ENCODE measurements at places on chromosomes 3 and 15.

DNA sequence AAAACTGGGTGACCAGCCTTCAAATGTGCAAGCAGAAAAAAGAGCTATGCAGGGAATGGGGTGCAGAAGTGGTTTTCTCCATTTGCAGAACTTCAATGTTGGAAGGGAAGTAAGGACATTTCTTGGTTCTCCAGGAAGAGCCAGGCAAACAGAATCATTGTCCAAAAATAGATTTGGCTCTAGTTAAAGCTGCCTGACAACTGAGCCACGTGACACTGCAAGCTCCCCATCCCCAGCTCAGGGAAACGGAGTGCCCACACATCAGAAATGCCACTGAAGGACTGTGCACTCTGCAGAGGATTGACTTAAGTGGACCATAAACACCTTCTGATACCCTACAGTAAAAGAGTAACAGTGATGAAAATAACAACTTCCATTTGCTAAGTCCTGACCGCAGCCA lies 195.6 kb upstream of the NSMCE3 start:
- DNase-seq: no peak

DNA sequence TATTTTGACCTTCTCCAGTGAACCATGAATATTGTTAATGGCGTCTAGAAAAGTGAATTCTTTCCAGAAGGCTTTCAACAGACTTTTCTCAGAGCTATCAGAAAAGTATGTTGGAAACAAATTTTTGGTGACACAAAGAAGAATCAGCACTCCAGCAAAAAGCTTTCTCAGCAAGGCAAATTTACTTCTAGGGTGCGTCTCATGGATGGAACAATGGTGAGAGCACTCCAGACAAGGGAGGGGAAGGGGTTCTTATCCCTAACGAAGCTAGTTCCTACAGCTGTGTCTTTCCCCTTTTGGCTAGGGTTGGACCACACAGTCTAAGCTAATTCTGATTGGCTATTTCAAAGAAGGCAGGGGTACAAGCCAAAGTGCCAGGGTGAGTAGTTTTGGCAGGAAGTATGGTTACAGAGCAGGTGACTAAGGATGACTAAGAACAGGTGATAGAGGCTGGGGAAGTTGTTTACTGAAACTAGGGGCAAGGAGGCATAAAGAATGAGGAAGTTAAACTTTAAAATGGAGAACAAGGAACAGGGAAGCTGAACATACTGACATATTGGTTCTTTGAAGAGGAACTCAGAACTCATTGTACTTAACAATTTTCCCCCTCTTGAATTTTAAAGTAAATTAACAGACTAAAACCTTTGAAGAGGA lies 959.8 kb downstream of the NAALADL2 start:
- DNase-seq: no peak

GRCh38 chr15:55715355-55716076 lies 27.4 kb downstream of the PRTG start:
- DNase-seq: no peak

- no peak for DNase-seq
Measured at GRCh38 chr3:52399131-52399530, 45.8 kb downstream of the SEMA3G start.

DNA sequence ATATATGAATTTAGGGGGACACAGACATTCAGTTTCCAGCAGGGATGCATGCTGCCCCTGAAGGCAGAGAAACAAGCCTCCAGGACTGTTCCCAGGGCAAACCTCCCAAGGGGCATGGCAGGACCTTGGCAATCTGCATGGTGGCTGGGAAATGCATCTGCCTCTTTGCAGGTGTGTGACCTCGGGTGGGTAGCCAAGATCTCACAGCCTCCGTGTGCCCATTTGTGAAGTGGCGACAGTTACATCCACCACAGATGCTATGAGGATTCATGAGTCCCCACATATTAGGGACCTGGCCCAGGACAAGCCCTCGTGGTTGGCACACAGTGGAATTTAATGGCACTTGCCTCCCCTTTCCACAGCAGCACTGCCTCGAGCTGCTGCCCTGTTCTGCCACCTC lies 29.9 kb downstream of the SLC28A1 start:
- no peak for DNase-seq

- no peak for DNase-seq
Measured at GRCh38 chr3:101813817-101814440, 34.9 kb downstream of the NXPE3 start.

DNA sequence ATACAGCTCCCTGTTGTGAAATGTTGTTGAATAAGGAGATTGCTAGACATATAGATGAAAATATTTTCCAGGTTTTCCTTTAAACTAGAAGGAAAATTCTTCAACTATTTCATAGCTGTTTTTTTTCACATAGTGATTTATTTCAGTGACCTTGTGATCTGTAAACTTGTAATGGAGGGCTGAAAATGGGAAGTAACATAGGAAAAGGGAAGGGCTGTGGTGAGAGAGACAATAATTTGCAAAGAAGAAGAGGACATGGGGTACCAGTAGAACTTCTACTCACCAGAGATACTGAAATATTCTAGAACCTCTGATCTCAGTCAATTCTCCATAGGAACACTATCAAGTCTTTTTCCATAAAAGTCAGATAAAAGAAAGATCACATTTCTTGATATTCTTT lies 60.4 kb downstream of the PLS1 start:
- no peak for DNase-seq

DNA sequence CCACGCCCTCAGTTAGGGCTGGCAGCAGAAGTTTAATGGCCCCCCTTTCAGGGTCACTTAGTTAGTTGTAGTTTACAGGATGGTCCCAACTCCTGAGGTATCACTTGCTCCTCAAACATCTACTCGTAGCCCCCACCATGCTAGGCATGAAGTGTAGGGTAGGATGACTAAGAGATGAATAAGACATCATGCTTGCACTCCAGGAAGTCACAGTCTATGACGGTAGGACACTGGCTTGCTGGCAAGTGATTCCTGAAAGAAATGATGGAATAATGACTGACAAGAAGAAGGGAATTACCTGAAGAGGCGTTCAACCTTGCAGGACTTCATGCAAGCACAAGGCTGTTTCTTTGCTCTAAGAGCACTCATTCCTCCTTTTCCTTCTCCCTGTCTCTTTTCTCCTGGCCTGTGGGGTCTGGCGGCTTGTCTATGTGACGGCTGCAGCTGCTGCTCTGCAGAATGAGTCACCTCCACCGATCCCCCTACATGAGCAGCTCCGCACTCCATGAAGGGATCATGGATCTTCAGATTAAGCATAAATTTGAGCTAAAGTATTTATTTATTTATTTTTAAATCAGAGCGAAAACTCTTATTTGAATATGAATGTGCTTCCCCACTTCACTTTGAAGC lies 82.9 kb upstream of the BOC start:
- no peak for DNase-seq

GRCh38 chr3:123993818-123994217 lies 1.9 kb upstream of the ROPN1 start:
- DNase-seq: no peak

- no peak for DNase-seq
Measured at GRCh38 chr15:81785679-81786078, 260.1 kb downstream of the MEX3B start.

DNA sequence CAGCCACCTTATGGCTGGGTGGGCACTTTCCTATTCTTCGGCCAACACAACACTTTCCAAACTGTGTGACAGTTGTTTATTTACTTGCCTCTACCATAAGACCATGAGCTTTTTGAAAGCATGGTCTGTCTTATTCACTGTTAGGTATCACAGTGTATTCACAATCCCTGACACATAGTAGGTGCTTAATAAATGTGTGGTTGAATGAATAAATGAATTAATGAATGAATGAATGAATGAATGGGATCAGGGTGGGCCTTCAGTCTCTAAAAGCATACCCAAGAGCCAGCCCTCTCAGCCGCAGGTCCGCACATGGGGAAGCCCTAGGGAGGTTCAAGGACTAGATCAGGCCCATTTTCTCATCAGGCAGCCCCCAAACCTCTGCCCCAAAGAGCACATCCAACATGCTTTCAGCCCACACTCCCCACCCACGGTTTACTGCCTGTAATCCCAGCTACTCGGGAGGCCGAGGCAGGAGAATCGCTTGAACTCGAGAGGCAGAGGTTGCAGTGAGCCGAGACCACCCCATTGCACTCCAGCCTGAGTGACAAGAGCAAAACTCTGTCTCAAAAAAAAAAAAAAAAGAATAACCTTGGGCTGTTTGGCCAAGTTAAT lies 95.9 kb downstream of the LIPC start:
- DNase-seq: no peak

- DNase-seq: no peak
Measured at GRCh38 chr3:126883241-126883640, 99.7 kb upstream of the PLXNA1 start.

DNA sequence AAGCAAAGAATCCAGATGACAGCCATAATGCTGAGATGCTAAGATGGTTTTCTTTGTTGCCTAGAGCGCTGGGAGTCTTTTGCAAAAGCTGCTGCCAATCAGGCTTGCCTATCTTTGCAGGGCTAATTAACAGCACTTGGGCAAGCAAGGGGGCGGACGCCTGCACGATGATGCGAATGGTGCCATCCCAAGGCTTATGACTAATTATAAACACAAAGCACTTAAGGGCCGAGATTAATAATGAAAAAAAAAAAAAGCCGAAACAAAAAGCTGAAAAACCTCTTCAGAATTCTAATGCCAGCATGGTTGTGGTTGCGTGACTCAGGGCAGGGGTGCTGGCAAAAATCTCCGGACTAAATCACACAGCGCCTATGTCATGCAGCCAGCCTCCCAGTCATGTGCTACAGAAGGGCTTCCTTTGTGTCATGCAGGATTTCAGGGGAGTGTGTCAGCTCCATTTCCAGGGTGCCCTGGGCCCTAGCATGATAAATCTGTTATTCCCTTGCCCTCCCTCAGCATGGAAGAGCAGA lies 185.0 kb upstream of the ANKRD28 start:
- no peak for DNase-seq

- DNase-seq: no peak
Measured at GRCh38 chr3:122058294-122058693, 3.1 kb downstream of the CD86 start.

DNA sequence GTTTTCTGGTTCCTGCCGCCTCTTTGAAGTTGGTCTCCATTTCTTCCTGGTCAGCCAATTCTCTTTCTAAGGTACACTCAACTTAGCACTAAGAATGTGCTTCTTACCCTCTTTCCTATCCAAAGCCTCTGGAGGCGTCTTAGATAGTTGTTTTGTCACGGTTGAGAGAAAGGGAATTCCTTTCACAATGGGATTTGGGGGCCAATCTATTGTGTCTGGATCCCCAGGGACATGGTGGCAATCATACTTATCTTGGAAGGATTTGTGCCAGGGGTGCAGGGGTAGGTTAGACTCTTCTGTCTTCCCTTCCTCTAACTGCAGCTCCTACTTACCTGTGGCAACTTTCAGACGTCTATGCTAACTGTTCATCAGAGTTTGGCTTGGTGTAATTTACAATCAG lies 287.1 kb downstream of the SOX2 start:
- no peak for DNase-seq

DNA sequence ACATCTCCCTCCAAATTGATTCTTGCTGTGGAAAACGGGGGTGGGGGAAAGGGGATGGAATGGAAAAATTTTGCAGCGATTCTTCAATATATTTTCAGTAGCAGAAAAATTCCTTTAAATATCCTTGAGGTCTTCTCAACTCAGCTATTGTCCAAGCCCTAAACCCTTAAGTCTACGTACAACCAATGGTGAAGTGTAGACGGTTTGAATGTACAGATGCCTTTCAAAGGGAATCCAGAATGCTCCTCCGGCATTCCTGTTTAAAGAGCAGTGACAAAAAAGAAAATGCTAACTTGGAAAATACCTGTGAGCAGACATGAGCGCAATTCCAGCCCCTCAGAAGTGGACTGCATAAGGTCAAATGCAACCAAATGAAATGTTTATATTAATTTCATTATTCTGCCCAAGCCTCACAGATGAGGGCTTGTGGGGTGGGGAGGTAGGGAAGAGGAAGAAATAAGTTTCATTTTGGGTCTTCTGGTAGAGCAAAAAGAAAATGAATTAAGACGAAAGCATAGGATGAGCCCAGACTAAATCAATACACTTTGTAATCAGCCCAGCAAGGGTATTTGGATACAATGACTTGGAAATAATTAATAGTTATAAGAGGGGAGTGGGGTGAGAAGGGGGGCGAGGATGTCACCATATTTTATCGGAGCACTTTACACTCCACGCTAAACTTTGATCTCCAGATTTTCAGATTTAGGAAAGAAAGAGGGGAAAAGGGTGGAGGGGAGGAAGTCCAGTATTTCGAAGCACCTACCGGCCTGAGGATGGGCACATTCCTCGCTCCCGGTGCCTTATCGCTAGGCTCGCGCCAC lies 2.7 kb downstream of the FOXP1 start:
- DNase-seq: no peak

GRCh38 chr3:134790065-134790464 lies 5.0 kb upstream of the EPHB1 start:
- DNase-seq: no peak

- no peak for DNase-seq
Measured at GRCh38 chr15:67685008-67685599, 140.2 kb upstream of the SKOR1 start.

- DNase-seq: no peak
Measured at GRCh38 chr15:48190932-48191573, 412 bp upstream of the CTXN2 start.

DNA sequence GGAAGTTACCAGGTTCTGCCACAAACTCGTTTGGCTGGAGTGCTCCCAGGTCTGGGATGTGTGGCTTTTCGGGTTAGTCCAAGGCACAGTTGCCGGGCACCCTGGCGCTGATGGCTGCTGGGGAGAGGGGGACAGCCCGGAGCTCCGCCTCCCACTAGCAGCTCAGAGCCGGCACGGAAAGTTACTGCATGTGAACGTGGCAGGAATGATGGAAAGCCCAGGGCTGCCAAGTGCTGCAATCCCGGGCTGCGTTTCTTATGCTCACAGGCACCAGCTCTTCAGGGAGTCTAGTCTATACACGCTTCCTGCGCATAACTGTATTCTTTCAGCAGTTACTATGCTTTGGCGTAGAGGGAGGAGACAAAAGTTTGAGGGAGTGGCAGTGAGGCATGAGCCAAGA lies 141.8 kb upstream of the ICE2 start:
- no peak for DNase-seq

DNA sequence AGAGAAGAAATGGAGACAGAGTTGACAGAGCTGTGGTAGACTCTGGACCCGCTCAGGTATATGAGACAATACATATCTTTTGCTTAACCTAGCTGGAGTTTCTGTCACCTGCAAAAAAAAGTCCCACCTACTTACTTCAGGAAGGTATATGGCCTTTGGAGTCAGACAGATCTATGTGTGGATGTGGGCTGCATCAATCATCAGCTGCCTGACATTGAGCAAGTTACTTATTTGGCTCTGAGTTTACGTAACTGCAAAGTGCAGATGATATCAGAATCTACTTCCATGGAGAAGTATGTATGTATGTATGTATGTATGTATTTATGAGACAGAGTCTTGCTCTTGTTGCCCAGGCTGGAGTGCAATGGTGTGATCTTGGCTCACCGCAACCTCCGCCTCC lies 124.3 kb downstream of the MYLK start:
- no peak for DNase-seq

DNA sequence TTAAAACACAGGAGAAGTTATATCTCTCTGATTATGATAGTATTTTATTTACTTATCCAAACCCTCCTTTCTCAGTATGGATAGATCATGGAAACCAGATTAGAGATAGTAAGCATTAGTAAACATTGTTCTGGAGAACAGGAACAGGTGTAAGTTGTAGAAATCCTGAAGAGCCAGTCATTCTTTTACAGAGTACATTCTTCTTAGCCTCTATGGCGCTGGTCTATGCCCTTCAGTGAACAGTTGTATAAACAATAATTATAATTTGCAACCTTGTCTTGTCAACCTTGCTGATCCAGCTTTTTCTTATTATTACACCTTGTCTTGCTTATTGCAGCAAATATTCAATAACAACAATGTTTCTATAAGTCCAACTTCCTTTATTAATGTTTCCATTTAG lies 47.4 kb downstream of the SLC15A2 start:
- no peak for DNase-seq

Data from activated CD8-positive, alpha-beta memory T cell treated with anti-CD3 and anti-CD28 coated beads for 4 hours (primary cell).